Epithelial cell of proximal tubule (primary cell): ENCODE measurements at places on chromosomes 4 and X. TPM values are rescaled to one million over a fixed set of nuclear protein-coding genes. Genes with fewer than 3 reads are reported as not detected.

The XG gene
- total RNA-seq: not detected in 2 replicates

The CLDN22 gene
- total RNA-seq: not detected in 2 replicates

The NEUROG2 gene
- total RNA-seq: not detected in 2 replicates

The MAGEE2 gene
- total RNA-seq: not detected in 2 replicates

The P2RY10 gene
- not detected in 2 replicates for total RNA-seq

The SPATA4 gene
- not detected in 2 replicates for total RNA-seq

The GSTCD gene
- 22.7 and 28.8 TPM in 2 replicates for total RNA-seq

The DGAT2L6 gene
- not detected in 2 replicates for total RNA-seq

The GALNTL6 gene
- not detected in 2 replicates for total RNA-seq

The PHEX gene
- 0.07 and 0.29 TPM in 2 replicates for total RNA-seq

The GPRASP3 gene
- 1.5 and 2.0 TPM in 2 replicates for total RNA-seq

The PPARGC1A gene
- total RNA-seq: 0.72 and 1.4 TPM in 2 replicates

The CXorf65 gene
- not detected in 2 replicates for total RNA-seq

The PALLD gene
- total RNA-seq: 21.9 and 45.6 TPM in 2 replicates

The GAR1 gene
- 12.7 and 27.7 TPM in 2 replicates for total RNA-seq

The HSFX4 gene
- total RNA-seq: not detected in 2 replicates

The ADH1A gene
- total RNA-seq: not detected in 2 replicates

The CLNK gene
- total RNA-seq: not detected in 2 replicates

The CXCL11 gene
- total RNA-seq: 0.06 and 0.22 TPM in 2 replicates

The DDX53 gene
- total RNA-seq: not detected in 2 replicates

The CENPVL2 gene
- total RNA-seq: 0.07 TPM in 1 of 2 replicates, not detected in the other

The TSR2 gene
- total RNA-seq: 13.2 and 14.3 TPM in 2 replicates

The STATH gene
- total RNA-seq: not detected in 2 replicates

The RAB41 gene
- total RNA-seq: not detected in 2 replicates

The RP2 gene
- total RNA-seq: 7.0 and 16.3 TPM in 2 replicates

The SGMS2 gene
- total RNA-seq: 77.2 and 84.2 TPM in 2 replicates

The TMPRSS11A gene
- total RNA-seq: not detected in 2 replicates

The DOK7 gene
- 0.51 and 0.81 TPM in 2 replicates for total RNA-seq

The DRD5 gene
- not detected in 2 replicates for total RNA-seq

The FAM9C gene
- total RNA-seq: not detected in 2 replicates

The GJB1 gene
- 0.07 and 0.40 TPM in 2 replicates for total RNA-seq
